Vagina (tissue), 2 donors: ENCODE measurements at places on chromosomes 5 and 9. TPM values are rescaled to one million over a fixed set of nuclear protein-coding genes. Genes with fewer than 3 reads are reported as not detected.

The CPLANE1 gene
- total RNA-seq, result 26.5 TPM

The CEP78 gene
- 9.3 TPM for total RNA-seq

The CSNK1A1 gene
- total RNA-seq, result 223 TPM

The ADAMTSL1 gene
- 8.1 TPM for total RNA-seq
